ENCODE measurements at places on chromosomes 7 and 10.

GRCh38 chr10:12849319-12850181 is 152.0 kb downstream of the CCDC3 start:
- no peak for DNase-seq

- DNase-seq = no peak
Observed at GRCh38 chr7:19030281-19030680, 87.2 kb downstream of the TWIST1 start.

DNA sequence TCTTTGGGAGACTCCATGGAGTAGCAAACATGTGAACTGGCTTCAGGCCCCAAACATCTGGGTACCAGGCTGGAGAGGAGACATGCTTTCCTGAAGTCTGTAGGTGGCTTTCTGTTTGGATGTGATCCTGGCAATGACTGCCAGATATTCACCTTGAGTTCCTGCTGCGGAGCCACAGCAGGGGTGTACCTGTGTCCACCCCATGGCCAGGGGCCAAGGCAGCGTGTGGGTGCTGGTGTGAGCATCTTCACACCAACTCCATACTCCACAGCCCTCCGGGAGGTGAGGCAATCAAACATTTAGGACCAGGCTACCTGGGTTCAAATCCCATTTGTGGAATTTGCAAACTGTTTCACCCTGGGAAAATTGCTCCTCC is 113.0 kb downstream of the ADCY1 start:
- DNase-seq = no peak

- DNase-seq = no peak
Observed at GRCh38 chr10:4586776-4587175, 239.2 kb upstream of the AKR1E2 start.

DNA sequence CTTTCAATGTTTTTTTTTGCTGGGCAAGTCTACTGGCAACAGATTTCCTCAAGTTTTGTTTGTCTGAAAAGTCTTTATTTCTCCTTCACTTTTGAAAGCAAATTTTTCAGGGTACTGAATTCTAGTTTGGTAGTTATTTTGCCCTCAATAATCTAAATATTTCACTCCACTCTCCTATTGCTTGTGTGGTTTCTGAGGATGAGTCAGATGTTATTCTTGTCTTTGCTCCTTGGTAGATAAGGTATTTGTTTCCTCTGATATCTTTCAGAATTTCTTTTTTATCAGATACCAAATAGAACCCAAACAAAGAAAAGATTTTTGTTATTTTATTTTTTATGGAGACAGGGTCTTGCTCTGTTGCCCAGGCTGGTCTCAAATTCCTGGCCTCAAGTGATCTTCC is 99.2 kb upstream of the MALRD1 start:
- no peak for DNase-seq

- no peak for DNase-seq
Observed at GRCh38 chr10:91191584-91191919, 28.9 kb upstream of the PCGF5 start.

DNA sequence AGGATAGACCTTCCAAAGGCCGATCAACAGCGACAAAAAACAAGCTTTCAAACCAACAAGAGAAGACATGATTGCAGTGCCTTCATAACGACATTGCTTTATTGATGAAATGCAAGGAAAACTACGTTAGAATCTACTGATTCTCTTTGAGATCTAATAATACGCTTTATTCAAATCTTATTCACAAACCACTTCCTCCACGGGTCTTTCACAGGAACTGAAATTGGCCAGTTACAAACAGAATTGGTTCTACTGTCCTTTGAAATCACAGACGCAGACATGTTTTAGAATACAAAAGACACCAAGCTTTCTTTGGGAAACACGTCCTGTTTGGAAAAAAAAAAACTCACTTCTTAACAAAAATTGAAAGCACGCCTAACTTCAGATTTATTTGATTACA is 74.7 kb upstream of the SEPHS1 start:
- no peak for DNase-seq

DNA sequence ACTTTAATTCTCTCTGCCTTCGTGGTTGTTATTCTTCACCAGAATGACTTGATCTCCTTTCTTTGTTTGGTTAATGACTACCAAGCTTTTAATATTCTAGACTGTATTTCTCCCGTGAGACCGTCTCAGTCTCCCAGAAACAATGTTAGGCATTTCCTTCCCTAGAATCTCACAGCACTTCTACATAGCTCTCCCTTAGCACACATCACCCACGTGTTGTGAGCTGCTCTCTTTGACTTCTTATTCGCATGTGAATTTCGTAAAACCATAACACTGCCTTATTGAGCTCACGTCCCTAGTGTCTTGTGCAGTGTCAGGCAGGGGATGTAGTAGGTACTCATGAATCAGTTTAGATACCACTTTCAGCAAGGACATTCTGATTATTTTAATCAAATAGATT is 57.5 kb upstream of the MGAM2 start:
- DNase-seq = no peak

- no peak for DNase-seq
Observed at GRCh38 chr10:132429281-132430230, 32.6 kb downstream of the PWWP2B start.

DNA sequence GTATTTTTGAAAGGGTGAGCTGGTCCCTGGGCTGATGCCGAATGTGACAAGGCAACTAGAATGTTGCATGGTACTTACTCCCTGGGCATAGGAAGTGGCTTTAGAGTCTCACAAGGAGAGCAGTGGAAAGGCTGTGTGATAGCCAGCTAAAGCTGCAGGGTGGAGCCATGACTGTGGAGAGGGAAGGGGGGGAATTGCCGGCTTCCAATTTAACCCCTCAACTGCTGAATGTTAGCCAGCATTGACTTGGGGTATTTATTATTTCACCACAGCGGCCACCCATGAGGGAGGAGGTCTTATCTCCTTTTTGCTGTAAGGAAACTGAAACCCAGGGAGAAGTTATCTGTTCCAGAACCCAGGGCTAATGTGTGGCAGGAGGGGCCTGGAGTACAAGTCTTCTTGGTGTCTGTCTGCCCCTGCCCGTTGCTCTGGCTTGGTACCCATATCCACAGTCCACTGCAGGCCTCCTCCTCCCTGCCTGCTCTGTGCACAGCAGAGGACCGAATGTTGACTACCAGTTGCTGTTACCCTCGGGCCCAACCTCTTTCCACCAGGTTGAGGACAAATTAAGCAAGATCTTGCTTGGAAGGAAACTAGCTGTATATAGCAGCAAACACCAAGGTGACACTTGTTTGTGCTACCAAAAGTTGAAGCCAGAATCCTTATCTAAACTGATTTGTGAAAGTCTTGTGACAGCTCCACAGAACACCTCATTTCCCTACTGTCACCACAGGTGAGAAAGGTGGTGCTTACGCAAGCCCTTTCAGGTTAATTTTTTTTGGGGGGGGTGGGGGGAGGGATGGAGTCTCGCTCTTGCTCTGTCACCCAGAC is 37.6 kb downstream of the WBP1L start:
- no peak for DNase-seq

DNA sequence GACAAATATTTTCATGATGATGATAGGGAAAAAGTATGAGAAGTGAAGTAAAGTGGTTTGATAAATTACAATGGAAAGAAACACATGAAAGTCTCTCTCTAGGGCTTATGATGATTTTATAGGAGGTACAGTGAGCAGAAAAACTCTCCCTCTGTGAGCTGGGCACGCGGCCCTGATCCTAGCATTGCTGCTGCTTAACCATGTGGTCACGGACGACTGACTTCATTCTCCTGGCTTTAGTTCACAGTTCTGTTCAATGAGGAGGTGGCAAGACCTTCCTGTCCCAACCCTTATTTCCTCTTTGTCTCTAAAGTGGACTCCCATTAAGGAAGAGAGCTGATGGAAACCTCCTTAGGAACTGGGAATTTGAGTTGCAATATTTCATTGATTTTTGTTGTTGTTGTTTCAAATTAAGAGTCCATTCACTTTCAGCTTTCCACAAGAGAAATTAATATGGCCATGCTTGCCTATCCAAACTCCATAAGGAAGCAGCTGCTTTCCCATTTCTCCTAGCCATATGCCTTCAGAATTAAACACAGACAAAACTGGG is 8.2 kb upstream of the PON3 start:
- DNase-seq = no peak
